ENCODE measurements at places on chromosomes 6 and 20. TPM values are rescaled to one million over a fixed set of nuclear protein-coding genes. Genes with fewer than 3 reads are reported as not detected.

- DNase-seq = peak; percentile 9
- peaks cover 2% of the 10 kb centered on the region for H3K4me1 ChIP-seq
- H3K27me3 ChIP-seq = no peaks in the 10 kb centered on the region
- no peak overlapping the region for H3K27ac ChIP-seq
These were observed 20.3 kb upstream of the LRRN4 start for GRCh38 chr20:6074145-6074561.

DNA sequence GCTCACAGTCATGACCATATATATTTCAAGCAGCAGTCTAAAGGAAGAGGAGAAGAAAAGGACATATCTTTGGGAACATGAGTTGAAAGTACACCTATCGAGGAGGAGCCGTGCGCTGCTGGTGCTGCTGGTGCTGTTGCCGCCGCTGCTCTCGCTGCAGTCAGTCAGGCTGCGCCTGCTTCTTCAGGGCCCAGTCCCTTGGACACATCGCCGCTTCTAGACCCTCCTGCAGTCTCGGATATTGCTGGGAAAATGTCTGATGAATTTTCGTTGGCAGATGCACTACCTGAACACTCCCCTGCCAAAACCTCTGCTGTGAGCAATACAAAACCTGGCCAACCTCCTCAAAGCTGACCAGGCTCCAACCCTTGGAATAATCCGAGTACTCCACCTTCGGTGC lies 8.2 kb upstream of the ASCC3 start:
- no peak overlapping the region for H3K4me3 ChIP-seq
- no peak for DNase-seq
- no peaks in the 10 kb centered on the region for H3K27me3 ChIP-seq

DNA sequence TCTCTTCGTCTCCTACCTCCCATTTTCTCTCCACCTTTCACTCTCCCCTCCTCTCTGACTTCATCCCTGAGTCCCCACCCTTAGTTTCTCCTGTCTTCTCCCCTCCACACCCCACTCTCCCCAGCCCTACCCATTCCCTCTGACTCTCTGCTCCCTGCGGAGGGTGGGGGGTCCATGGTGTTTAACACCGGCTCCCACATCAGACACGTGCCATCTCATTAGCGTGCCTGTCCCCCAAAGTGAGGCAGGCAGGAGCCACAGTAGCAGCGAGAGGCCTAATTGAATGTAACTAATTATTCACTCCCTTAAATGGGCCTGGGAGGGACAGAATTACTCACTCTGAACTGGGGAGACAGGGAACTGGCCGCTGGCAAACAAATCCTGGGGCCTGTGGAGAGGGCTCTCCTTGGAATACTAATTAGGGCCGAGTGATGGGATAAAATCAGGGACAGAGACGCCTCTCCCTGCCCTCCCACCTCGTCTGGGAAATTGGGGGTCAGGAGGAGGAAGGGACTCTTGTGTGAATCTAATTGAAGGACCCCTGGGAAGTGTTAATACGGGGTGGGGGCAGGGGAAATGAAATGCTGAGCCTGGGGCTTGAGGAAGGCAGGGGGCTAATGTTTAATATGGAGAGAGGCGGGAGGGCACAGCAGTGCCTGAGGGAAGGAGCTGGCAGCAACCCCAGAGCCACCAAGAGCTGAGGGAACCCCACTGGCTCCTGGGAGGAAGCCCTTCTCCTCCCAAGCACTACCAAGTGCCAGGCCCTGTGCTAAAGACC lies 17.9 kb downstream of the CD40 start:
- DNase-seq = no peak
- H3K4me3 ChIP-seq = no peak overlapping the region
- no peaks in the 10 kb centered on the region for H3K36me3 ChIP-seq
- H3K27me3 ChIP-seq = peaks cover 30% of the 10 kb centered on the region

- no peak overlapping the region for H3K4me3 ChIP-seq
- DNase-seq = no peak
- H3K27me3 ChIP-seq = no peaks in the 10 kb centered on the region
- peaks cover 47% of the 10 kb centered on the region for H3K36me3 ChIP-seq
- H3K4me1 ChIP-seq = peaks cover 49% of the 10 kb centered on the region
- peak overlapping the region; percentile 20 for H3K27ac ChIP-seq
These were observed 41.2 kb downstream of the TRAF3IP2 start for GRCh38 chr6:111564482-111564945.

DNA sequence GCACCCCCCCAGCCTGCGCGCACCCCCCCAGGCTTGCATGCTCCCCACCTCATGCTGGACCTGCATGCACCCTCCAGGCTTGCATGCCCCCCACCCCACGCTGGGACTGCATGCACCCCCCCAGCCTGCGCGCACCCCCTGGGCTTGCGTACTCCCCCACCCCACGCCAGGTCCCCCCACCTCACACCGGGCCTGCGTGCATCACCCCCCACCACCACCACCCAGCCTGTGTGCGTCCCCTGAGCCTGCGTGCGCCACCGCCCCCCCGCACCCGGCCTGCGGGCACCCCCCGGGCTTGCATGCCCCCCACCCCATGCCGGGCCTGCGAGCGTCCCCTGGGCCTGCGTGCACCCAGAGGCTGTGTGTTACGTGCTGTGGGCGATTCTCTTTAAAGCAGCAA lies 61.0 kb upstream of the SLCO4A1 start:
- H3K4me3 ChIP-seq = no peak overlapping the region
- peaks cover 57% of the 10 kb centered on the region for H3K27me3 ChIP-seq
- no peaks in the 10 kb centered on the region for H3K36me3 ChIP-seq
- H3K4me1 ChIP-seq = peaks cover 2% of the 10 kb centered on the region
- DNase-seq = no peak

Gene COL21A1
- not detected for total RNA-seq

DNA sequence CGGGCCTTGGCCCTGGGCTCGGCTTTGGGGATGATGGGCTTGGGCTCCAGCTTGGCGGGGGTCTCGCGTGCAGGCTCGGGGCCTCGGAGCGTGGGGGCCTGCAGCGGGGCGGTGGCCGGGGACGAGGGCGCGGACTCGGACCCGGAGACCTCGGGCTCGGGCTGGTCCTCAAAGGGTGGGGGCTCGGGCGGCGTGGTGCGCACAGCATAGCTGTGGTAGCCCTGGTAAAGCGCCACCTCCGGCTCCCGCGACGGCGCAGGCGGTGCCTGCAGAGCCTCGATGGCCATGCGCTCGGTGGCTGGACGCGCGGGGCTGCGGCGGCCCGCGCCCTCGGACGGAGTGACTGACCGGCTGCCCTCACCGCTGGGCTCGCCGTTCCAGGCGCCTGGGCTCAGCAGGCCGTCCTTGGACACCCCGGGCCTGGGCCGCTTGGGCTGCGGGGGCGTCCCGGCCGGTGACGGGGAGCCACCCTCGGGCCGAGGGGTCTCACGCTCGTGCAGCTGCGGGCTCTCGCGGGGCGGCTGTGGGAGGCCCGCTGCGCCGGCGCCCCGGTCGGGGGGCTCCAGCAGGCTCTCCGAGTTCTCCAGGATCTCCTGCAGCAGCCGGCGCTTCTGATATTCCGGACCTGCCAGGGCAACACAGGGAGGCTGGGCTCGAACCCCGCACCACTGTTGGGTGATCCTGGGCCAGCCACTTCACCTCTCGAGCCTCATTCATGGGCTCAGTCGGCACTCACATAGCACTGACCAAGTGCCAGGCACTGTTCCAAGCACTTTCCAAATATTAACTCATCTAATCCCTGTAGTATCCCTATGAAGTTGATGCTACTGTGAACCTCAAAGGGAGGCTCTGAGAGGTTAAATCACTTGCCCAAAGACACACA lies 71.0 kb downstream of the JPH2 start:
- no peak overlapping the region for H3K27ac ChIP-seq
- no peak overlapping the region for H3K4me3 ChIP-seq
- H3K27me3 ChIP-seq = peaks cover 20% of the 10 kb centered on the region
- no peak for DNase-seq
- peaks cover 4% of the 10 kb centered on the region for H3K4me1 ChIP-seq

DNA sequence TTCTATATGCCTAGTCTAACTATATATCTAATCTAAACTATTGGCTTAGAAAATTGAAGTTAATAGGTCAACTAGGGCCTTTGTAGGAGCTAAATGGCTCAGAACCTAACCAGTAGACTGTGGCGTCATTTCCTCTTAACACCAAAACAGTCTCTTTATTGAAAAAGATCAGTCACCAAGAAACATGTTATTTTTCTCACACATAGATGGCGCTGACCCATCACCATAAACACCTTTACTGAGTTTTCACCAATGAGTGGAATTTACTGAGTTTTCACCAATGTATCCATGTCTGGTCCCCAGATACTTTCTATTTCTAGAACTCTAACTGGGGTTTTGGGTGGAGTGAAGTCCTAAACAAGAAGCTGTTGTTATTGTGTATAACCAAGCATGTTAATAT lies 636.0 kb downstream of the BCKDHB start:
- no peak overlapping the region for H3K4me3 ChIP-seq
- no peaks in the 10 kb centered on the region for H3K27me3 ChIP-seq
- no peak for DNase-seq
- H3K27ac ChIP-seq = no peak overlapping the region
- no peaks in the 10 kb centered on the region for H3K36me3 ChIP-seq

Gene HFE
- total RNA-seq = 0.57 TPM

Gene GZF1
- total RNA-seq = 2.9 TPM

GRCh38 chr20:47183367-47183766 lies 173.1 kb downstream of the ZMYND8 start:
- H3K27ac ChIP-seq = no peak overlapping the region
- no peaks in the 10 kb centered on the region for H3K36me3 ChIP-seq
- peaks cover 2% of the 10 kb centered on the region for H3K27me3 ChIP-seq
- H3K4me1 ChIP-seq = peaks cover 2% of the 10 kb centered on the region
- no peak overlapping the region for H3K4me3 ChIP-seq

DNA sequence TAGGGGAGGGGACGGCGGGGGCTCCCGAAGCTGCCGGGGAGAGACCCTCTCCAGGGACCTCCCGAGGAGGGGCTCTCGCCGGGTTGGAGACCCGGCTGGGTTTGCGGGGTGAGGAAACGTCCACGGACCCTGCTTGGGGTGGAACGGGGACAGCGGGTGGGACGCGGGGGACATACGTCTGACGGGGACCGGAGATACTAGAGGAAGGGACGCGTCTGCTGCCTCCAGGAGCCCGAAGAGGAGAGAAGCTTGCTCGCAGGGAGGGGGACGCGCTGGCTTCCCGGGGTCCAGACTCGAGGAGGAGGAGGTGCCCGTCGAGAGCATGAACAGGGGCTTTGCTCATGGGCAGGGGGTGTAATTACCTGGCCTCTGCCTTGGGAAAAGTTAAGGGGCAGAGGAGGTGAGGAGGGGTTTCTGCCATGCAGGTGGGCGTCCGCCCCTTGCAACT lies 593 bp downstream of the DNMT3B start:
- H3K27ac ChIP-seq = no peak overlapping the region
- H3K4me3 ChIP-seq = peak overlapping the region; percentile 79
- H3K4me1 ChIP-seq = peaks cover 12% of the 10 kb centered on the region
- H3K36me3 ChIP-seq = no peaks in the 10 kb centered on the region
- H3K27me3 ChIP-seq = no peaks in the 10 kb centered on the region

Gene LINC00237
- total RNA-seq = not detected

Gene C6orf132
- 0.14 TPM for total RNA-seq

Gene IL22RA2
- not detected for total RNA-seq

Gene SMPD2
- total RNA-seq = 9.7 TPM

Gene TNF
- total RNA-seq = 31.6 TPM

Gene SLC22A2
- total RNA-seq = not detected

DNA sequence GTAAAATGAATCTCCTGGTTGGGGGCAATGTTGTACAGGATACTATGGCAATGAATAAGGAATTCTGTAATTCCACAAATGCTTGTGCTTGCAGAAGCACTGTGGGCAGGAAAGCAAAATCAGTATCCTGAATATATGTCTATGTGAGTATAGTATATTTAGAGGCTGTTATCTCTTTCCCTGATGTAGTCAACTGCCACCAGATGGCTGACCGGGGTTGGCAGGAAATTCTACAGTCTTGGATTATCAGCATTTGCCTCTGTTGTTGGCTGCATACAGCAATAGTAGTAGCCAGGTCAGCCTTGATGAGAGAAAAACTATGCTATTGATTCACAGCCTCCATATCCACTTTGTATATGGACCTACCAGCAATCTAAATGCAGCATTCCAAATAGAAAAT lies 425.1 kb upstream of the JAG1 start:
- H3K4me3 ChIP-seq = no peak overlapping the region
- no peak overlapping the region for H3K27ac ChIP-seq
- H3K36me3 ChIP-seq = no peaks in the 10 kb centered on the region
- DNase-seq = no peak

Gene ZNF311
- total RNA-seq = 0.57 TPM

GRCh38 chr6:68575765-68576439 lies 59.2 kb upstream of the ADGRB3 start:
- H3K4me3 ChIP-seq = no peak overlapping the region
- H3K27ac ChIP-seq = no peak overlapping the region

DNA sequence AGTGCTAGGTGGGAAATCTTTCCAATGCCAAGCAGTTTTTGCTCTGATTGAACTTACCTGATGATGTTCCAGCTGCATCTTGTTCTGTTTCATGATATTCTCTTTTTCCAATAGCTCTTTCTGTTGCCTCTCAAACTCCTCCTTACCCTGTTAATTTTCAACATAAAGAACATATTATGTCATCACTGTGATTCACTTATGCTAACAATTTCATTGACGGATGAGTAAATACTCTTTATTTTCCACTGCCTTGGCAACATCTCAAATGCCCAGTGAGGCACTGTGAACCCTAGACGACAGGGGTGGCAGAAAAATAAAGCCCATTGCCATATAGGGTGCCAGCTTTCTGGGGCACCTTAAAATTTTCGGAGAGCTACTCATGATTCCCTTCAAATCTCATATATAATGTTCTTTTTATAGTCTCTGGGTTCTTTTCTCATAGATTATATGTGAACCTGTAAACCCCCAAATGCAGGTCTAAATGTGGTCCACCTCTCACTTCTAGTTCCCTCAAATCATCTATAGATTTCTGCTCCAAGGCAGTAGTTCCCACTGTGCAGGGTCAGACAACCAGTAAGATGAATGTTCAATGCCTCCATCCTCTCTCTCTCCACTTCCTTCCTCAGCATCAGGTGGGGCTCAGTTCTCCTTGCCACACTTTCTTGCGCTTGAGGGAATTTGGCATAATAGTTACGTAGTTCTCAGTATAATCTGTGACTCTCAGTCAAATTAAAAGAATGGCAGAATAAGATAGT lies 44.1 kb downstream of the NEDD9 start:
- no peaks in the 10 kb centered on the region for H3K4me1 ChIP-seq
- no peak overlapping the region for H3K27ac ChIP-seq
- no peak for DNase-seq
- no peak overlapping the region for H3K4me3 ChIP-seq

Gene GRM1
- not detected for total RNA-seq

Gene GSTA3
- not detected for total RNA-seq

DNA sequence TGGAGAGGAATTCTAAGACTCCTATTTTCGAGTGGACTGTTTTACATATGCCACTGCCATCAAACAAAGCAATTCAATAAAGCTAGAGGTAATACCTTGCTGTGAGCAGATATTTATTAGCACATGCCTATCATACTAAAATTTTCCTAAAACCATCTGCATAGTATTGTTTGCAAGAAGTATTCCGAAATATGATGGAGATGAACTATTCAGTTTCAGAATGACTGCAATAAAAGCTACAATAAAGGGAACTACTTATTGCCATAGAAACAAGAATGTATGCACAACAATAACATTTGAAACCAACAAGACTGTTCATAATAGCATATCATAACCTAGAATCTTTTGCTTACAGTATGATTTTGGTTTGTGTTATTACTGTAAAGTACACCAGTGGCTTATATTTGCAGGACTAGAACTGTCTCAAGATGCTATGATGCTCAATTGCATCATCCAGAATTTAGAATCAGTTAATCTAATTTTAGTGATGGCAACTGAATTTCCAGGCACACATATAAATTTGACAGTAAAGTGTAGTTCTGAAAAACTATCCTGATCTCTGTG lies 144.3 kb downstream of the GRIK2 start:
- H3K36me3 ChIP-seq = no peaks in the 10 kb centered on the region
- DNase-seq = no peak
- H3K4me3 ChIP-seq = no peak overlapping the region
- no peaks in the 10 kb centered on the region for H3K4me1 ChIP-seq
- no peak overlapping the region for H3K27ac ChIP-seq

Data from activated naive CD4-positive, alpha-beta T cell treated with anti-CD3 and anti-CD28 coated beads for 36 hours (primary cell).